Stimulated activated CD8-positive, alpha-beta memory T cell treated with anti-CD3 and anti-CD28 coated beads, Interleukin-4, amount 100 ng/mL, for 1 hour (primary cell): ENCODE measurements at places on chromosomes 4 and X.

DNA sequence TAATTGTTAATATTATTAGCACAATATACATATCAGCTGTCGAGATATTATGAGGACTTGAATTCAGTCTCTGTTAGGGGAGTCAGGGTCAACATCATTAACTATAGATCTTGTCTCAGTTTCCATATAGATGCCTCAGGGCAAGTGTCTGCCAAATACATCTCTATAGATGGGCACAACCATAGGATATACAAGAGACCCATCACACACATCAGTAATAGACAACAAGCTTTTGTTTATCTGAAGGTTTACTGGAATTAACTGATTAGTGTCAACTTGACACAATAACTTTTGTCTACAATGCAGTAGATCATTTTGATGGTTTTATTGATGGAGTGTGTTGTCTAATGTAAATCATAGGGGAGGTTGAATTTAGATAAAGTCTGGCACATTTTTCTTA is 37.1 kb upstream of the PHOX2B start:
- DNase-seq: no peak

DNA sequence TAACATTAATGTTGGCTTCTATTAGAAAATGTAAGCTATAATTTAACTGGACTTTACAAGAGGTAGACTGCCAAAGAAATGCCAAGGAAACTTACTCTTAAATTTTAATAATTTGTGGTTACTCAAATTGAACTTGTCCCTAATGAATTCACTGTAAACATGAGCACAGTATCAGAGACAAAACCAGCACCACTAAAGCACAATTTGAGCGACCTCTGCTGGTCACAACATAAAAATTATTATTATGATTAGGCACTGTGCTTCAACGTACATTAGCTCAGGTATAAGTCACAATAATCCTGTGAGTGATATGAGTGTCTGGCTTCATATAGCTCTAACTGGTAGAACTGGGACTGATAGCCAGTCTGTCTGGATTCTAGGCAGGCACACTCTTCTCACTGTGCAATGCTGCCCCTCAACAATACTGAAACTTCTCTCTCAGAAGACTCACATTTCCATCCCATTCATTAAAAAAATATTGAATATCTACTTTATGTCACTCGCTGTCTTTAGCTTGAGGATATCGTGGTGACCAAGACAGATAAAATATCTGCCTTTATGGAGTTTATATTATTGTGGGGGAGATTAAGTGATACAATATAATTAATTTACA is 8.0 kb downstream of the NUDT6 start:
- no peak for DNase-seq

DNA sequence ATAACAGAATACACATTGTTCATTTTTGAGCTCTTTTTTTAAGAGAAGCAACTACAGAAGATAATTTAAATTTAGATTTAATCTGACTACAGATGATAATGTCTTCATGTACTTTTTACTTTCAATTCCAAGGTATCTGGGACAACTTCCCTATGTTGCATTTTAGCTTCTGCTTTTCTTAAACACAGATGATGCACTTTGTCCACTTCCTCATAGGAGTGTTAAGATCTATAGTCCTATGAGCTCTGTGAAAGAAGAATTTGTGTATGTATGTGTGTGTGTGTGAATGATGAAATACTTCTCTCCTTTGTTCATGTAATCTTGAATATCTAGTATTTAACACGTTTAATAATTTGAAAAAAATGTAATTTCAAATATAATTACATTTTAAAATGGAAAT is 5.3 kb upstream of the FHIP1A start:
- DNase-seq: no peak

DNA sequence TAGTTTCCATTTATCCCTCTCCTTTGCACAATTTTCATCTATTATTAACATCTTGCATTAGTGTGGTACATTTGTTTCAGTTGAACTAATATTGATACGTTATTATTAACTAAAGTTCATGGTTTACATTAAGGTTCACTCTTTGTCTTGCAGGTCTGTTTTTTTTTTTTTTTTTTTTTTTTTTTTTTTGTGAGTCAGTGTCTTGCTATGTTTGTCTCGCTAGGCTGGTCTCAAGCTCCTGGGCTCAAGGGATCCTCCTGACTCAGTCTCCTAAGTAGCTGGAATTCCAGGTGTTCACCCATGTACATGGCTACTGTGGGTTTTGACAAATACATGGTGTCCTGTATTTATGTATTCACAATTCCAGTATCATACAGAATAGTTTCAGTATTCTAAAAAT is 6.8 kb downstream of the TBC1D19 start:
- DNase-seq: no peak

DNA sequence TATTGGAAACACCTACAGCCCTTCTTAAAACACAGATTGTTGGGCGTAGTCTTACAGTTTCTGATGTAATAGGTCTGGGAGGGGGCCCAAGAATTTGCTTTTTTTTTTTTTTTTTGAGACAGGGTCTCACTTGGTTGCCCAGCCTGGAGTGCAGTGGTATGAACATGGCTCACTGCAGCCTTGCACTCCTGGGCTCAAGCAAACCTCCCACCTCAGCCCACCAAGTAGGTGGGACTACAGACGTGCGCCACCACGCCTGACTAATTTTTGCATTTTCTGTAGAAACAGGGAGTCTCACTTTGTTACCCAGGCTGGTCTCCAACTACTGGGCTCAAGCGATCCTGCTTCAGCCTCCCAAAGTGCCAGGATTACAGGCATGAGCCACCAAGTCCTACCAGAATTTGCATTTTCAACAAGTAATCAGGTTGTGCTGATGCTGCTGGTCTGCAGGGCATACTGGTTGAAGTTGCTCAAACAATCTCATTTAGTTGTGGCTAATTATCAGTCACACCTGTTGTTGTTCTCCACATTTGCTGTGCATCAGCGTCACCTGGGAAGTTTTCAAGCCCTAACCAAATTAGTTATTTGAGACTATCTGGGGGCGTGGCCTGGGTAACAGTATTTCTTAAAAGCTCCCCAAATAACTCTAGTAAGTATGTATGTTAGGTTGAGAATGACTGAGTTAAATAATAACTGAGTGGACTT is 14.0 kb downstream of the TMEM154 start:
- DNase-seq: no peak
